ENCODE measurements at places on chromosomes 4 and X.

DNA sequence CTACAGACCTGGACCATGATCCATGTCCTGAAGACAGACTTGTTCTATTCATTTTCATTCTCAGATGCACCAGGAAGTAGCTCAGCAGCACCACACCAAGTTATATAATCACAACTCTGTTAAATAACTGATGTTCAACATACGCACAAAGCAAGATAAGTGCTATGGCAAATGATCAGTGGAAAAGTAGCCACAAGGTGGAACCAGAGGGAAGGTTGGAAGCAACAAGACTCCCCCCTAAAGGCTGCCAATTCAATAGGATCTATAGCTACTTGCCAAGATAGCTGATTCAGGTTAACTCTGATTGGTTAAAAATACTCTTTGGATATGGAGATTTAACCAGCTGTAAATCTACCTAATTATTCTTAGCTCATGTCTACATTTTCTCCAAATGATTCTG is 23.7 kb upstream of the FAM47B start:
- DNase-seq: no peak

DNA sequence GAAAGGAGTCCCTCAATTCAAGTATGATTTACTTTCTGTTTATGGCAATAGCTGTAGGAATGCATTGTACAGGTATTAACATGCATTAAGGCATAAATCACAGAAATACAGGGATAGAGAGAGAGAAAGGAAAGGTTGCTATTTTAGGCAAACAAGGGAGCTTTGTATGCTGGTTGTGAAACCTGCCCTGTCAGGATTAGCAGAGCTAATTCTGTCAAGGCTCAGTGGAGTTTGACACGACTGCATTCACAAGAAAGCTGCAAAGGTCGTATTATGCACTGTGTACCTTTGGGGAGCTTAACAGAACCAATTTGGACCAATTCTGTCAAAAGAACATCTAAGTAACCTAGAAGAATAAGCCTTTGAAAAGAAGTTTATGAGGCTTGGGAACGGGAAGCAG is 239.3 kb downstream of the GRIA2 start:
- no peak for DNase-seq

DNA sequence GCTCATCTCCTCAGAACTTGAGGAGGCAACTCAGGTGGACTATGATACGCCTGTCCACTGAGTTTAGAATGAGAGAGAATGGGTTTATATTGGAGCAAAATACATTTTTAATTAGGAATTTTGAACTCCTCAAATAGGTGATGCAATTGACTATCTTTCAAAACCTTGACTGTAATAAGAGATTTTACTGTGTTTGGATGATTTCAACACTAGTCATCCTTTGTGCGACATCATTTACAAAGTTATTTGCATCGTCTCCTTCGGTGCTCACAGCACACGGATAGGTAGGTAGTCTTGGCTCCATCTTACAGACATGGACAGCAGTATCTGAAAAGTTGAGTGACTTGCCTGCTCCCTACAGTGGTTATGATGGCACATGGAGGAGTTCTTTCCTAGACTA is 67.0 kb downstream of the AASDH start:
- no peak for DNase-seq

DNA sequence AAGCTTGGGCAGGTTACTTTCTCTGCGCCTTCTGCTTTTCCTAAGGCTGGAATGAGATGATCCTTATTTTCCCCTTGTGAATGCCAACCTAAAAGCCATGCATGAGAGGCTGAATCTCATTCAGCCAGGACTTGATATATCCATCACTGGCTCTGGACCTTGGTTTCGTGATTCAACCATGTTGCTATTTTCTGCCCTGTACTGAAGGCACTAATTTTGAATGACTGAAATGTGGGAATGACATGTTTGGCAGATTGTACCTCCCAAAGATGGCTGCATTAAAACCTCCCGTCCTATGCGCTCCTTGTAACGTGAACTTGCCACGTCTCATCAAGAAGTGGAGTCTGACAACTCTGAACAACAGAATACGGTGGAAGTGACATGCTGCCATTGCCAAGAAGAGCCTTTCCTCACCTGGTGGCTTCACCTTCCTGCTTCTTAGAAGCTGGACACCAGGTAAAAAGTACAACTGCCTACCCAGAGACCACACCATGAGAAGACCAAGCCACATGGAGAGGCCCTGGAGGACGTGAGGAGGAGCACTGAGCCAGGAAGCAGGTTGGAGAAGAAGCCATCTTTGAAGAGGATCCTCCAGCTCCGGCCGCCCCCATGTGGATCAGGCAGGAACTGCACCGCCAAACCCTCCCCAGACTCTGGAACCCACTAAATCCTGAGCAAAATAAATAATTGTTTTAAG is 174.5 kb downstream of the NSUN7 start:
- peak; percentile 28 for DNase-seq

GRCh38 chr4:41013746-41014145 is 200.6 kb downstream of the APBB2 start:
- no peak for DNase-seq

- no peak for DNase-seq
These were observed 71.6 kb downstream of the ADAM29 start for GRCh38 chr4:174989791-174990190.

- no peak for DNase-seq
These were observed 4.2 kb downstream of the RPS4X start for GRCh38 chrX:72272868-72273267.

GRCh38 chrX:19382555-19383145 is 38.9 kb downstream of the PDHA1 start:
- no peak for DNase-seq

GRCh38 chr4:8380511-8381415 is 59.8 kb downstream of the ACOX3 start:
- no peak for DNase-seq

DNA sequence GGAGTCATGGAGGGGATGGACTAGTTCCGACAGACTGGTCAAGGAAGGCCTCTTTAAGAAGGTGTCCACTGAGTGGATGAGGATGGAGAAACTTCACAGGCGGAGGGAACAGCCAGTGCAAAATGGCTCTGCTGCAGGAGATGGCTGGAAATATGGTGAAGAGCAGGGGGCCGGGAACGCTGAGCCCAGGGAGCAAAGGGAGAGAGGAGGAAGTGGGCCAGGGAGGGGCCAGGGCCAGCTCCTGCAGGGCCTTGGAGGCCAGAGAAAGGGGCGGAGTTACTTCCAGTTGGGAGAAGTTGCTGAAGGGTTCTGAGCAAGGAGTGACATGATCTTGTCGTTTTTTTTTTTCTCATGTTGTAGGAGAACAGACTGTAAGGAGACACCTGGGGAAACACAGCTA is 94.5 kb downstream of the WFS1 start:
- no peak for DNase-seq

GRCh38 chr4:155383541-155383940 is 6.8 kb upstream of the MAP9 start:
- no peak for DNase-seq

DNA sequence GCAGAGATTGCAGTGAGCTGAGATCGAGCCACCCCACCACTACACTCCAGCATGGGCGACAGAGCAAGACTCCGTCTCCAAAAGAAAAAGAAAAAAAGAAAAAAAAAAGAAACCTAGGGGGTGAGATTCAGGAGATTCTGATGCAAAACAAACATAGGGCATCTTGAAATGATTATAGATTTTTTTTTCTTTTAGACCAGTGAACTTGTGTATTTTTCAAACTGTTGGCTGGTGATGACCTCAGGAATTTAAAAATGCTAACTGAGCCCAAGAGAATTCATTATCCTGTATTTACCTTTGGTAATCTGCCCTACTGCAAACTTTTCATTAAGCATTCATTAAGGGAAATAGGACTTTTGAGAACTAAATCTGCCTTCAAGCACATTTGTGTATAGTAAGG is 20.6 kb downstream of the ATP10D start:
- DNase-seq: no peak

DNA sequence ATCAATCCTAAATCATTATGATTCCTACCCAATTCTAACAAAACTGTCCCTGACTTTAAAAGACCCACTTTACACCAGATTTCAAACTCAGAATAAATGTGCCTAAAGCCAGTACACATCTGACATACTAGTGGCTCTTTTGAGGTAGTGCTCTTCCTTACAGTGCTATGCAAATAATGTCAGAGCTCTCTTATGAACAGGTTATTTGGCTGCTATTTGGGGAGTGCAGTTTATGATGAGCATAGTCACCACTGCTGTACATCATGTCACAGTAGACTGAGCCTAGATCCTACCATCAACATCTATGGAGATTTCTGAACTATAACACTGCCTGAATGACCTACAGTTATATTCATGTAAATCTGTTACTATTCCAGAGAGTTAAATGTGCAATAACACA is 50.4 kb upstream of the PAGE5 start:
- no peak for DNase-seq

DNA sequence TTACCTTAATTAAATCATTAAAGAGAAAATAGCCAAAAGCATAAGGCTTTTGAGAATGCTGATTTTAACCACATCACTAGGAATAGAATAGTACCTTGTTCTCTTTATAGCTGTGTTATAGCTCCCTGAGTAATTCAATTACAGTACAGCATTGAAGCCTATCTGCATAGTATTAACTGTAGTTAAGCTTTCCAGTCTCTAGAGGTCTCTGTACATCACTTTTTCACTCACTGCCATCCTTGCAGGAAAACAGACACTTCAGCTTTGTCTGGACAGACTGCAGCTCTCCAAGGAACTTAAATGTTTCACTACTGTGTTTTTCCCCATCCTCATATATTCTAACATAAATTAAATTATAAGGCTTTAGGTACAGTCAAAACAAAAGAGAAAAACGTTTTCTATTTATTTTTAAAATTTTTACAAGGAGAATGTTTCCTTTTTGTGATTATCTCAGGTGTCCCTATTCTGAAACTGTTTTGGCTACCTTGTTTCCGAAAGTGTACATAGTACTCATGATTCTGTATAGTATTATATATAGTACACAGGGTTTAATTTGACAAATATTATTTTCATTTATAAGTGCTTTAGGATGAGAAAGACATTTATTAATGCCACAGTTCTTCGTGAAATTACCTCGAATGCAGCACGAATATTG is 407.9 kb downstream of the PCDH18 start:
- no peak for DNase-seq

- no peak for DNase-seq
These were observed 60.9 kb upstream of the IBSP start for GRCh38 chr4:87738483-87738882.

DNA sequence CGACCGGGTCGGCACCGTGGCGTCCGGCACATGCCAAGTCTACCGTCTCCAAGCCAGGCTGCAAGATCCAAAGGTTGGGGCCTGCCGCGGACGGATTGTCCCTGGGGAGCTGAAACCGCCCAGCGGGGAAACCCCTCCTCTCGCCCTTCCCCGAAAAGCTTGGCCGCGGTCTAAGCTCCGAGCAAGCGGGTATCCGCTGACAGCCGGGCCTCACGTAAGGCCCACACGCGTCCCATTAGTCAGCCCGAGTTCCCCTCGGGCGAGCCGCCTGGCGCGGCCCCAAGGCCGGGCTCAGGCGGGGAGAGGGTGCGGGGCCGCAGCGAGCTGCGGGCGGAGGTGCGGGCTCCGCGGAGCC is 6.8 kb upstream of the BCOR start:
- DNase-seq: no peak

GRCh38 chr4:73988061-73988460 is at the start of gene PPBP:
Gene PPBP, minus strand, starts transcription at chr4:73988190. Its CDS starts 87 bp downstream, at chr4:73988103.
- DNase-seq: no peak

DNA sequence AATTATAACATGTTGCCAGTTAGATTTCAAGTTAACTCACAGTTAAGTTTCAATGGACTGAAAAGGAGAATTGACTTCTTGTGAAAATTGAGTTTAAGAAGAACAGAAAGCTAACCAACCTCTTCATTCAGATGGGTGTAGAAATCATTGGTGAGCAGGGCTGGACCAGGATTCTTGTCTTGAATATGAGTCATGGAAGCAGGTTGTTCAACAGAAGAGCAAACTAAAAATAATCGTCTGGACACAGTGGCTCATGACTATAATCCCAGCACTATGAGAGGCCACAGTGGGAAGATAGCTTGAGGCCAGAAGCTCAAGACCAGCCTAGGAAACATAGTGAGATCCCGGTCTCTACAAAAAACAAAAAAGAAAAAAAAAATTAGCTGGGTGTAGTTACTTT is 98.2 kb downstream of the ARSJ start:
- DNase-seq: no peak

DNA sequence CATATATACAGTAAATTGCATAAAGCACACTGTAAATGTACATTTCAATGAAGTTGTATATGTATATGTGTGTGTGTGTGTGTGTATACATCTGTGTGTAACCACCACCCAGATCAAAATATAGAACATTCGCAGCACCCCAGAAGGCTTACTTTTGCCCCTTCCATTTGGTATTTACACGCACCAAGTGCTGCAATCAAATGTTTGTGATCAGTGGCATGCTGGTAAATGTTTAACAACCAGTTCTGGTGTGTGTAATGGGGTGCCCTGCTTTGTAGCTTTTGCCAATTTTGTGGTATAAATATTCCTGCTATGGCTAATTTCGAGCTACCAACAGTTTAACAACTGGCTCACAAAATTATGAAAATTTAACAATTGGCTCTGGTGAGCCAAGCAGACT is 101.3 kb downstream of the RTL5 start:
- no peak for DNase-seq

GRCh38 chr4:112290341-112290740 is 4.6 kb upstream of the TIFA start:
- no peak for DNase-seq

DNA sequence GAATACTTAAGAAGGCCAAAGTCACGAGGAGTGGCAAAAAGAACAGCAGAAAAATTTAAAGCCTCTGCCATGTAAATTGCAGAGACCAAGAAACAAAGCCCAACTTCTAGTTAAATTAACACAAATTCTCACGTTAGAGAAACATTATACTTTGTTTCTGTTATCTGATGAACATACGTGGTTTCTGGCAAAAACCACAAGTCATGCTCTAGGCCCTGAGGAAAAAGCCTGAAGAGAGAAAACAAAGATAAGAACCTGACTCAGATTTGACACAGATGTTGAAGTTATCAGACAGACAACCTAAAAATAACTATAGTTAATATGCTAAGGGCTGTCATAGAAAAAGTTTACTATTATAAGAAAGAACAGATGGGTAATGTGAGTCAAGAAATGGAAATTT is 149.1 kb upstream of the PCDH10 start:
- DNase-seq: no peak

GRCh38 chr4:25209702-25210101 is 24.1 kb upstream of the PI4K2B start:
- DNase-seq: no peak

GRCh38 chrX:115013705-115014104 is 3.7 kb downstream of the IL13RA2 start:
- no peak for DNase-seq

GRCh38 chrX:154542723-154543424 is 3.8 kb downstream of the G6PD start:
- no peak for DNase-seq

GRCh38 chr4:151931563-151931962 is 170.8 kb upstream of the GATB start:
- DNase-seq: no peak

- DNase-seq: no peak
These were observed 4.4 kb upstream of the FBXW7 start for GRCh38 chr4:152540293-152540674.

GRCh38 chr4:169250796-169251195 is 20.0 kb downstream of the SH3RF1 start:
- DNase-seq: no peak

Data from stimulated activated CD8-positive, alpha-beta memory T cell treated with anti-CD3 and anti-CD28 coated beads, Interleukin-15, amount 100 ng/mL, for 4 hours (primary cell).